Renal pelvis (tissue), 12 donors: ENCODE measurements at places on chromosomes 3 and 15. TPM values are rescaled to one million over a fixed set of nuclear protein-coding genes. Genes with fewer than 3 reads are reported as not detected.

- no peak for DNase-seq
Observed at GRCh38 chr15:98924401-98925049, 83.1 kb downstream of the PGPEP1L start.

GRCh38 chr15:27734785-27735495, 364.2 kb downstream of the OCA2 start:
- DNase-seq: no peak

Gene ANKUB1
- 0.33 TPM for polyA plus RNA-seq

DNA sequence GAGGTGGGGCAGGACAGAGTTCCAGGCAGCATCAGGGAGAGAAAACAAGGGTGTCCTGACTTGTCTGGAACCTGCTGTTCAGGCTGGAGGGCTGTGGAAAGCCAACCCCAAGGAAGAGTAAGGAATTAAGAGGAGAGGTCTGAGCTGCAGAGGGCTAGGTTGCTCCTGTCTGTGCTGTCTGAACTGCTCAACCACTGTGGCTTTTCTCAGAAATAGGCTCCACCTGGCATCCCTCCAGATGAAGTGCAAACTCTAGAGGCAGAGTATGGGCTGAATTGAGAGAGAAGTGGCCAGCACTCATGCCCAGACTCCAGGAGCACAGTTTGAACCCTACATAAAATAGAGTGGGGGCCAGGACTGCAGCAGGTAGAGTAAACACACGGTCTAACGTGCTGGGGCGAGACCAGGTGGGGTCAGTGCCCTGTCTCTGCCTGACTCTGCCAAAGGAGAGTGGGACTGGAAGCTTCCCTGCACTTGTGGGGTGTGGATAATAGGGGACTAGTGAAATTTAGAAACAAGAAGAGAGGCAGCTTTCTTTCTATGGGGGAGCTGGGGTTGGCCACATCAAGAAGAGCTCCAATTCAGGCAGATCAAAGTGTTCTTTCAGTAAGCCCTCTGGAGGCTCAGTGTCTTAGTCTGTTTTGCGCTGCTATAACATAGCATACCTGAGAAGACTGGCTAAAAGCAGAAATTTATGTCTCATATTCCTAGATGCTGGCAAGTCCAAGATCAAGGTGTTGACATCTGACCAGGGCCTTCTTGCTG, 28.0 kb upstream of the MNS1 start:
- DNase-seq: no peak

DNA sequence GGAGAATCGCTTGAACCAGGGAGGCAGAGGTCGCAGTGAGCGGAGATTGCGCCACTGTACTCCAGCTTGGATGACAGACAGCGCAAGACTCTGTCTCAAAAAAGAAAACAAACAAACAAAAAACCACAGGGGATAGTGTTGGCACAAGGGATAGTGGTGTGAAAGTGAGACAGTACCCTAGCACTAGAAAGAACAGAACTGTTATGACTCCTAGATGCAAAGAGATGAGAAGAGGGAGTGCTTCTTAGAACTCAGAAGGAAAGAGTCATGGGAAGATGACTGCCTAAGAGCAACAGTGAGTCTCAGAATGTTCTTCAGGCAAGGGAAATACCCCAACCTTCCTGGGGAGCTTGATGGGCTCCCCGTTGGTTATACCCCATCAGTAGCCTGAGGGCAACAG, 17.8 kb upstream of the ZNF770 start:
- DNase-seq: no peak

Gene CYP8B1
- polyA plus RNA-seq: 1.3 TPM

DNA sequence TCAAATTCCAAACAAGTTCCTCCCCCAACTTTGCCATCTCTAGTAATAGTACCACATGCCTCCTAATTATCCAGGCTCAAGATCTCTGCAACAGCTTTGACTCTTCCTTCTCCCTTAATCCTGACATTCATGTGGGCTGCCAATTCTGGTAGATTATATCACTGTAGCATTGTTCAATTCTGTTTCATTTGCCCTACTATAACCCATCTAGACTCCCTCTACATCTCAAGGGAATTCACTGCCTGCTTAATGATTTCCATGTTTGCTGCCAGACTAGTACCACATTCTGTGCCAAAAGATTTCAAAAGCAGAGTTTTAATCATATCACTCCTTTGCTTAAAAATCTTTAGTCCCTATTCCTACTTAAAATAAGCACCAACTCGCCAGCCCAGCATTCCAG, 34.6 kb upstream of the PPIB start:
- no peak for DNase-seq

Gene ROBO2
- polyA plus RNA-seq: 88.0 TPM

DNA sequence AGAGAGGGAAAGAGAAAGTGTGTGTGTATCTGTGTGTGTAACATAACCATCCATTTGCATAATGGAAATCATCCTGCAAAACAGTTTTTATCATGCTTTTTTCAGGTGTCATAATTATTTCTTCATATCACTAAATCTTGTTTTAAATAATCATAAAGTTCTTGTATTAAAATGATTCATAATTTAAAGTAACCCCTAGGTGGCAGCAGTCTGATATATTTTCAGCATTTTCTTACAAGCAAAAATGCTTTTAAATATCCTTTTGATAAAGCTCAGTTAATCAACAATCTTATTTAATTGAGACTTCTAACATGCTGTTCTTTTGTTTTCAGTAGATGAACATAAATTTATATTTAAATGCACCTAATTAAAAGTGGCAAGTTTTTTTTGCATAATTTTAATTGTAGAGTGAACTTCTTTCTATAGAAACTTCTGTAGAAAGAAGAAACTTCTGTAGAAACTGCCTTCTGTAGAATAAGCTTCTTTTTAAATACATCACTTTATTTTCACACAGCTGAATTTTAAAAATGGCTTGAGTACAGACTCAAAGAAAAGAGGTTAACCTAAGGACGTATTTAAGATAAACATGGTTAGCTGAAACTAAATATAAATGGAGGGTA, 72.5 kb downstream of the OPA1 start:
- peak; percentile 23 for DNase-seq

Gene GLDN
- polyA plus RNA-seq: 0.16 TPM

- no peak for DNase-seq
Observed at GRCh38 chr3:188407158-188407880, 253.4 kb downstream of the LPP start.

- DNase-seq: peak; percentile 17
Observed at GRCh38 chr3:11236588-11237461, 35.4 kb upstream of the ATG7 start.

GRCh38 chr3:27160146-27160545, 209.0 kb downstream of the NEK10 start:
- DNase-seq: no peak

DNA sequence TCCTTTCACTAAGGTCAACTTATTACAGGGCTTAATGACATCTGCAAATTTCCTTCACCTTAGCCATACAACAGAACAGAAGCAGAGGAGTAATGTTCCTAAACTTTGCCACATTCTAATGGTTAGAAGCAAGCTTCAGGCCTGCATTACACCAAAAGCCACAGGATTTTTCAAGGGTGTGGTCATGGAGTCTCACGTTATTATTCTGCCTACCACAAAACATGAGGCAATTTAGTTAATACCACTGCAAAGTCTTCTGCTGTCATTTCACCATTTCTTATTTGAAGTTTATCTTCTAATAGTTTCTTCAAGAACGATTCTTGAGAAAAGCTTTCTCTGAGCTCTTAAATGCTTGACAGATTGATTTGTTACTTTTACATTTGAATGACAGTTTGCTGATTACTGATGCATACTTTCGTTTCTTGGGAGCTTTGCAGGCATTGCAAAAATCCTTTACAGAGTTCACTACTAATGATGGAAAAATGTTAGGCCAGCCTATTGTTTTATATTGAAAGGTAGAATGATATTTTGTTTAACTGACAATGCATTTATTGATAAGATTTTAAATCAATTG, 1257.1 kb downstream of the NSUN3 start:
- DNase-seq: no peak

Gene ARL6IP5
- polyA plus RNA-seq: 110 TPM

Gene TERB2
- polyA plus RNA-seq: not detected

Gene SLC4A7
- 29.9 TPM for polyA plus RNA-seq

Gene EBLN2
- 2.5 TPM for polyA plus RNA-seq
